GM23338 (cell line): ENCODE measurements at places on chromosomes 6 and 20. TPM values are rescaled to one million over a fixed set of nuclear protein-coding genes. Genes with fewer than 3 reads are reported as not detected.

Gene ALDH8A1
- total RNA-seq, result not detected in 2 replicates

Gene OR5V1
- not detected in 2 replicates for total RNA-seq

- H3K36me3 ChIP-seq, result no peaks in the 10 kb centered on the region
- H3K4me1 ChIP-seq, result no peaks in the 10 kb centered on the region
- no peak overlapping the region for H3K27ac ChIP-seq
- DNase-seq, result no peak
These were observed 41.3 kb downstream of the PCNA start for GRCh38 chr20:5078399-5078958.

DNA sequence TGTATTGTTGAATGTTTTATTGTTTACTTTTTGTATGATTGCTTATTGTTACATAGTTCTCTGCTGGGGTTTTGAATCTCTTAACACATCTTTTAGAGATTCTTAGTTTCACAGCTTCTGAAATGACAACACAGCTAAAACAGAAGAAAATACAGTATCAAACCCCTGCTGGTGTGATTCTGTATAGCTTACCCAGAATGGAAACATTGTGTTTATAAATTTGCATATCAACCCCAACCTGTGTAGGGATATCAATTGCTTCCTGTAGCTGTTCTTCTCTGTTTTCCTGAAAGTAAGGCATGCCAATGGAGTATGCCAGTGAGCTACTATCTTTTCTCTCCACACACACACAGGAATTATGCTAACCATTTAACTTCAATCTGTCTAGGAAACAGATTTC lies 64.3 kb upstream of the ID4 start:
- no peaks in the 10 kb centered on the region for H3K4me1 ChIP-seq
- peak; percentile 20 for DNase-seq
- no peaks in the 10 kb centered on the region for H3K27me3 ChIP-seq
- H3K4me3 ChIP-seq, result no peak overlapping the region

- no peaks in the 10 kb centered on the region for H3K27me3 ChIP-seq
- no peak for DNase-seq
- no peak overlapping the region for H3K27ac ChIP-seq
These were observed 156.5 kb downstream of the SH3BGRL2 start for GRCh38 chr6:79787626-79788025.

GRCh38 chr6:11101417-11101816 lies 7.8 kb downstream of the SMIM13 start:
- H3K27me3 ChIP-seq, result no peaks in the 10 kb centered on the region
- H3K36me3 ChIP-seq, result no peaks in the 10 kb centered on the region
- no peak overlapping the region for H3K4me3 ChIP-seq
- DNase-seq, result peak; percentile 50
- H3K4me1 ChIP-seq, result peaks cover 20% of the 10 kb centered on the region

- DNase-seq, result no peak
- H3K27ac ChIP-seq, result no peak overlapping the region
- no peaks in the 10 kb centered on the region for H3K36me3 ChIP-seq
- no peaks in the 10 kb centered on the region for H3K4me1 ChIP-seq
- no peak overlapping the region for H3K4me3 ChIP-seq
- H3K27me3 ChIP-seq, result no peaks in the 10 kb centered on the region
These were observed 34.5 kb upstream of the DUSP22 start for GRCh38 chr6:257774-258173.

DNA sequence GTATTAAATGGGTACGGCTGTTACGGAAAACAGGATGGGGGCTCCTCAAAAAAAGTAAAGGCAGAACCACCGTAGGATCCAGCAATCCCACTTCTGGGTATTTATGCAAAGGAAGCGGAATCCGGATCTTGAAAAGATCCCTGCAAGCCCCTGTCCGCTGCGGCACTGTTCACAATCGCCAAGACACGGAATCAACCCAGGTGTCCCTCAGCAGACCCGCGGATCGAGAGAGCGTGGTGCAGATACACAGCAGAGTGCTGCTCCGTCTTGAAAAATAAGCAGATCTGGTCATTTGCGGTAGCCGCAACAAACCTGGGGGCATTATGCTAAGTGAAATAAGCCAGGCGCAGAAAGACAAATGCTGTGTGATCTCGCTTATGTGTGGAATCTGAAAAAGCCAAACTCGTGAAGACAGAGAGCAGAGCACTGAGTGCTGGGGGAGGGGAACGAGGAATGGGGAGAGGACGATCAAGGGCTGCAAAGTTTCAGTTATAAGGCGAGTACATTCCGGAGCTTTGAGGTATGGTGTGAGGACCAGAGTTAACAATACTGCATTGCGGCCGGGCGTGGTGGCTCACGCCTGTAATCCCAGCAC lies 41.3 kb downstream of the NTSR1 start:
- no peak for DNase-seq
- H3K36me3 ChIP-seq, result no peaks in the 10 kb centered on the region
- H3K4me1 ChIP-seq, result peaks cover 9% of the 10 kb centered on the region; the same call in 1 of the 2 replicates
- H3K4me3 ChIP-seq, result no peak overlapping the region
- H3K27ac ChIP-seq, result no peak overlapping the region
